ENCODE measurements at places on chromosomes 16 and 17. TPM values are rescaled to one million over a fixed set of nuclear protein-coding genes. Genes with fewer than 3 reads are reported as not detected.

DNA sequence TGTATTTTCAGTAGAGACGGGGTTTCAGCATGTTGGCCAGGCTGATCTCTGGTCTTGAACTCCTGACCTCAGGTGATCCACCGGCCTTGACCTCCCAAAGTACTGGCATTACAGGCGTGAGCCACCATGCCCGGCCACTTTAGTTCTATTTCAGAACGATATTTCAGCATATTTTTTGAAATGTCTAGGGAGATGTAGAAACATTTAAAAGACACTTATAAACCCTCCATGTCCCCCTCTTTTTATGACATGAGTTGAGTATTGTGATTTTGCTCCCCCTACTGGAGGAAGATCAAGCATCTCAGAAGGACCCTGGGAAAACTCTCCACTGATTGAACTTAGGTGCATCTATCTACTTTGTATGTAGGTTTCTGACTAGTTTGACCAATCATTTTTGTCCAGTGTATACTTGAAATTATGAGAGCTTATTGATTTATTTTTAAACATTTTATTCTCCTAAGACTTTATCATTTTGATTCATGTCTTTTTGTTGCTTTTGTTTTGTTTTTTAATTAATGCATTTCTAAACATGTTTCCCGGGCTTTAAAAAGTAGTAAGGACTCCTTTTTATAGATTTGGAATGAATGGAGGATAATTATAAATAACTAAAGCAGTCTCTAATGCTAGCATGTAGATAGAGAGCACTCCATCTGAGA is 105.1 kb downstream of the CHD9 start:
- no peak for ATAC-seq

DNA sequence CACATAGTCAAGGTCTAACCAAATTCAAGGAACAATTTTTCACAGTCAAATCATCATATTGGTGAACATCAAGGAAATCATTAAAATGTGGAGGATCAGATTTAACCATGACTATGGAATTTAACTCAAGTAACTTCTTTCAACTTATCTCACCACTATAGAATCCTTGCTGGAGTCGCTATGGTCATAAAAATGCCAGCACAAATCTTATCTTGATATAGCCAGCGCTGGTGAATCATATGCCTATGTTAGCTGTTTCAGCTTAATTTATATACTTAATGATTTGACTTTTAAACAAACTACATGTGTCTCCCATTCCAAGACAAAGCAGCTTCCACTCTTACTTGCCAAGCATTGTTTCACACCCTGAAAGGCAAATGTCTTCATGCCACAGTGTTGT is 416.4 kb downstream of the CDH11 start:
- no peak for ATAC-seq

GRCh38 chr17:7114241-7114874 is at the start of gene ASGR2:
Gene ASGR2 (minus strand): TSS chr17:7114822. CDS start chr17:7114240, 582 bp downstream.
- no peak for ATAC-seq

DNA sequence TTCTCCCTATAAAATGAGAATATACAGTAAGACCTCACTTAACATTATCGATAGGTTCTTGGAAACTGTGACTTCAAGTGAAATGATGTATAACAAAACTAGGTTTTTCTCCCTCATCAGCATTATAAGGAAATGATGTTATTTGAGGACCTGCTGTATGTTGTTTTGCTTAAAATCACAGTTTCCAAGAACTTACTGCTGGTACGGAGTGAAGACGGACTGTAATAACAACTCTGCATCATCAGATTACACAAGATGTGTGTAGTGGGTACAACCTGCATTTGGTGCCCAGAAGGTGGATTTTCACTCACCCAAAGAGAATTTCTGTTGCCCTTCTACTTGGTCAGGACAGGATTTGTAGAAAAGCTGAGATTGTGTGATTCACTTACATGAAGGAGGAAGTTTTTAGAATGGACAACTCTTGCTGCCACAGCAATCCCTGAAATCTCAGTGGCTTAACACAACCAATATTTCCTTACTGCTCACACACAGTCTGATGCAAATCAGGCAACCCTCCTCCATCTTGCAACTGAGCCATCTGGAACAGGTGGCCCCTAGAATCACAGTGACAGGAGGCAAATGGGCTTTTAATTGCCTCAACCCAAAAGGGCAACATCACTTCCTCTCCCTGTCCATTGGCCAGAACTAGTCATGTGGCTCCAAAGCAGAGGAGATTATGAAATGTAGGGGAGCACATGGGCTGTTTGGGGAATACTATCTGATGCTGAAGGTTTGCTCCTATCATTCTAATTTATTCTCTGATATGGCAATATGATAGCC is 67.6 kb upstream of the CACNG5 start:
- no peak for ATAC-seq

DNA sequence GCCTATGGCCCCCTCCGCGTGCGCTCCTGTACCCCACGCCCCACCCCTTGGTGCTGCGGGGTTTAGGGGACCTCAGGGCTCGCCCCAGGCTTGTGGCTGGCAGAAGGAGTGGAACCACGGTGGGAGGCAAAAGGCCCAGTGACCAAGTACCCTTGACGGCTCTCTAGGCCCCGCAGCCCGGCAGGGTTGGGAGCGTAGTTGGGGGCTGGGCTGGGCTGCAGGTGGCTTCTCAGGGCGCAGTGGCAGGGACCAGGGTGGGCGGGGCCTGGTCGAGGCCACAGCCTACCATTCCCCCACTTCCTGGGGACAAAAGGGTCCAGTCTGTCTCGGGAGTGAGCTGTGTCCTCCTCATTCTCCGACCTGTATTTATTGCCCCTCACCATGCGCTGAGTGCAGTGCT is 124.9 kb downstream of the RBFOX3 start:
- no peak for ATAC-seq

DNA sequence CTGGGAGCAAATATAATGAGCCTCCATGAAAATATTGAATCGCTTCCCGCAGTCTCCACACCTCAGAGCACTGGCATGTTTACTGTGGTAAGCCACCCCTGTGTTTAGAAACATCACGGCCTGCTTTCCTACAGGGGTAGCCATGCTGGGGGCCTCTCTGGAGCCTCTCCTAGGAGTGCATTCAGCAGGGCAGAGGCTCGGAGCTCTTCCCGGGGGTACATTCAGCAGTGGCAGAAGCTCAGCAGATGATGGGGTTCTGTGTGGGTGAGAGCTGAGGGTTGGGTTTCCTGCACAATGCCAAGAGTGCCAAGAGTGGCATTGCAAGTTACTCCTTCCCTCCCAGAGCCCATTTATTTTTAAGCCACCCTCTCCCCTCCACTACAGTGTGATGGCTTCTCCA is 386.6 kb downstream of the SEC14L1 start:
- ATAC-seq, result no peak

Gene IL34
- 7.9 TPM for total RNA-seq

DNA sequence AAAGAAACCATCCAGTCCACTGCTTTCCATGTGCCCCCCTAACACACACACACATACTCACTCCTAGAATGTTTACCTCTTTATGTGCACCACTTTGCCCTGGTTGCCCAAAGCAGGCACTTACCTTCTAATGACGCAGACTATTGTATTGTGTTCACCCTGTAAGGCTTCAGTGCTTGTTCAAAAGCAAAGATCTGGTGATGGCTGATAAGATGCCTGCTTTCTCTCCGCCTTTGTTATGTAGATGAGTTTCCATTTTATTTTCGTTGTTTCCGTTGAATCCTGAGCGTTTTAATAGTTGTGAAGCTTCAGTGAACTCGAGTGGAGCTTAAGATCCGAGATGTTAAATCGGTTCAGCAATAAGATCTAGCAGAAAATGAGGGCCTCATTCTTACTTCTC is 452.7 kb downstream of the TMEM114 start:
- no peak for ATAC-seq

- ATAC-seq, result no peak
Observed at GRCh38 chr17:52606098-52606497, 447.6 kb upstream of the CA10 start.

GRCh38 chr17:74786431-74787055 is 10.4 kb upstream of the NAT9 start:
- ATAC-seq, result no peak

DNA sequence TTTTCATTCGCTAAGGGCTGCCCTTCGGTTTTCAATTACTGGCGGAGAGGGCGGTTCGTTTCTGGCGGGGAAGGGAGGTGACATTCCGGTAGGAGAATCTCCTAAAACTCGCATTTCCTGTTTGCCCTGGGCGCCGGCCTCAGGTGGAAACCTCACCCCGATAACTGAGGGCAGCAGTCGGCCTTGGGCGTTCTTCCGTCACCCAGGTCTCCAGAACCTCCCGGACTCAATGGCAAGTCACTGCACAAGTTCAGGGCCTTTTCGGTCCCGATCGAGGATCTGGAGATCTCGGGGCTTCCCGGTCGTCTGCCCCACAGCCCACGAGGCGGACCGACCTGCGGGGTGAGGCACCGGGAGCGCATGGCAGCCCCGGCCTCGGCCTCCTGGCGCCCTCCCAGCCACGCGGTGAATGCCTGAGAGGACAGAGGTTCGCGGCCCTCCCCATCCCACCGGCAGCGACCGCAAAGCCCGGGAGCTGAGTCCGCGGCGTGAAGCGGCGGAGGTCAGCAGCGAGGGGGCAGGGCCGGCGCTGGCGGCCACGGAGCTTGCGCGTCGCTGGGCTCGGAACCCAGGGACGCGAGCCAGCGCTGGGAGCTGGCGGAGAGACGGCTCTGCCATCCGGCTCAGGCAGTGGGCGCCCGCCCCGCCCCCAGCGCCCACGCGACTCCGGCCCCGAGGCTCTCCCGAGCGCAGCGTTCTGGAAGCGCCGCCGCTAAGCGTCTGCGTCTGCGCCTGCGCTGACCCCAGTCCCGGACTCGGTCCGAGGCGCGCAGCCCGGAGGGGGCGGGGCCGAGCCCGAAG is 58.4 kb downstream of the SRL start:
- ATAC-seq, result peak; percentile 94

GRCh38 chr16:21600031-21600773 is 825 bp downstream of the METTL9 start:
- peak; percentile 18 for ATAC-seq

GRCh38 chr16:79918916-79919315 is 318.4 kb upstream of the MAF start:
- ATAC-seq, result no peak

Gene ZG16B
- 15.3 TPM for total RNA-seq

Gene OTOP2
- 0.36 TPM for total RNA-seq

Gene MRM1
- total RNA-seq, result 4.8 TPM

- ATAC-seq, result peak; percentile 71
Observed at GRCh38 chr16:11949527-11949926, 7.7 kb upstream of the NPIPB2 start.

DNA sequence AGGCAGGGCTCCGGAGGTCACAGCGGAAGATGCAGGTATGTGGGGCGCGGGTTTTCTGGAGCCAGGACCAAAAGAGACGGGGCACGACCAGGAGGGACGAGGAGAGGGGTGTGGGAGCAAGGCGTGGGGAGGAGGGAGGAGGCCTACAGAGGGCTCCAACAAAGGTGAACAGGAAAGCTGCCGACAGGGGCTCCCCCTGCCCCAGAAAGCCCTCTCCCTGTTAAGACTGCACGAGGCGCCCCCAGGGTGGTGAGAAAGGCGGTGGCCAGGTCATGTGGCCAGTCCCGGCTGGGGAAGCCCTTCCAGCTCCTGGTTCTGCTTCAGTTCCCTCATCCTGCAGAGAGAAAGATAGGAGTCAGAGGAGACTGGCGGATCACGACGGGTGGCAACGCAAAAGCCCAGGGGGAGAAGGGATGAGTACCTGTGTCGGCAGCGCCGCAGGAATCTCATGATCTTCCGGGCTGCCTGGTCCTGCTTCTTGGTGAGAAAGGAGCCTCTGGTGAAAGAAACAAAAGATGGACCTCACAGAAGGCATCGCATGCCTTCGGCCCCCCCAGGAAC is 949 bp upstream of the SPAG7 start:
- ATAC-seq, result peak; percentile 0

Gene MEFV
- 0.52 TPM for total RNA-seq

DNA sequence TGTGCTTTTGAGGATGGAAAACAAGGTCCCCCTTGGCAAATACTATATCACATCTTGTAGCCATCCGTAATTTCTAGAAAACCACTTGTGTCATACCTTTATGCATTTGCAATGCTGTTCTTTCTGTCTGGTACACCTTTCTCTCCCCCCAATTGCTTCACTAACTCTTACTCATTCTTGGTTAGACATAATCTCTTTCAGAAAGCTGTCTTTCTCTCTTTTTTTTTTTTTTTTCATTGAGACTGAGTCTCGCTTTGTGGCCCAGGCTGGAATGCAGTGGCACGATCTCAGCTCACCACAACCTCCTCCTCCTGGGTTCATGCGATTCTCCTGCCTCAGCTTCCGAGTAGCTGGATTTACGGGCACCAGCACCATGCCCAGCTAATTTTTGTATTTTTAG is 94.9 kb upstream of the C17orf78 start:
- no peak for ATAC-seq

Gene RCVRN
- total RNA-seq, result not detected

DNA sequence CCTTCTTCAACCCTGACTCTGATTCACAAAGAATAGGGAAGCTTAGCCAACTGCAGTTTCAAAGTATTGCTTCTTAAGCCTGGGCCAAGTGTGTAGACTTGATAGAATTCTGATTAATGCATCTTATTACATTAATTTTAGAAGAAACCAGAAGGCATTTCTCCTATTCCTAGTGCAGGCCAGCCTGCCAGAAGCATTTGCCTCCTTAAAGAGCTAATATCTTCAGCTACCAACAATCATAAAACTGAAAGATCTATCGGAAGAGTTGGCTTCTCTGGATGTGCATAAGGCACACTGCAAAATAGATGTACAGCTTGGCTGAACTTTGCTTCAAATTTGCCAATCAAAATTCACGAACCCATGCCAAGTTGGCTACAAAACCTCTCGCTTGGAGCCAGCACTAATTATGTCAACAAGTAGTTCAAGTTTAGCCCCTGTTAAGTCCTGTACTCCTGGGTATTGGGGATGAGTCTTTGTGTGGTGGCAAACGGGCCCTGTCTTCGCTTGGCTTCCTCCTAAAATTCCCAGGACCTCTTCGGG is 717.8 kb downstream of the WWOX start:
- no peak for ATAC-seq

Gene ACSM5
- 0.12 TPM for total RNA-seq

- ATAC-seq, result peak; percentile 85
Observed at GRCh38 chr17:19569785-19570543, 36.3 kb downstream of the SLC47A1 start.

DNA sequence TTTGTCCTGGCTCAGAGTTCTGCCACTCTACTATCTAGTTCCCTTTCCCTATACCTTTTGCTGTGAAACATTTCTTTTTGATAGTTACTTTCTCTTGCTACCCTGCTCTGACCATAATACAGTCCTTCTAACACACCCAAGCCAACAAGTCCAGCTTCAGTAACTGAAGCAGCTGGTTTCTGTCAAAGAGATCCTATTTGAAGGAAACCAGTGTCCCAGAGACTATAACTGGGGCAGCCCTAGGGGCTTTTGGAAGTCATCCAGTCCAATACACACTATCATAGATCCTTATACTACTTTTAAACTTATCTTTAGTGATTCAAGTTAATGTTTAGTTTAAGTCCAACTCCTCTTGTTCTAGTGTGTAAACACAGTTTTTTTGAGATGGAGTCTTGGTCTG is 17.3 kb upstream of the DHRS13 start:
- ATAC-seq, result no peak

- peak; percentile 93 for ATAC-seq
Observed at GRCh38 chr17:80649672-80650330, 105.2 kb downstream of the RPTOR start.

GRCh38 chr17:73492125-73492820 is 152.0 kb downstream of the SDK2 start:
- ATAC-seq, result no peak

- ATAC-seq, result no peak
Observed at GRCh38 chr17:77209330-77209748, 68.6 kb downstream of the SEC14L1 start.

- peak; percentile 12 for ATAC-seq
Observed at GRCh38 chr17:82065193-82065637, 389 bp downstream of the DUS1L start.

All from esophagus mucosa (tissue), 1 donor.